ENCODE measurements at places on chromosomes 12 and 14.

GRCh38 chr12:40648519-40648918, 43.7 kb upstream of the CNTN1 start:
- no peak for DNase-seq

DNA sequence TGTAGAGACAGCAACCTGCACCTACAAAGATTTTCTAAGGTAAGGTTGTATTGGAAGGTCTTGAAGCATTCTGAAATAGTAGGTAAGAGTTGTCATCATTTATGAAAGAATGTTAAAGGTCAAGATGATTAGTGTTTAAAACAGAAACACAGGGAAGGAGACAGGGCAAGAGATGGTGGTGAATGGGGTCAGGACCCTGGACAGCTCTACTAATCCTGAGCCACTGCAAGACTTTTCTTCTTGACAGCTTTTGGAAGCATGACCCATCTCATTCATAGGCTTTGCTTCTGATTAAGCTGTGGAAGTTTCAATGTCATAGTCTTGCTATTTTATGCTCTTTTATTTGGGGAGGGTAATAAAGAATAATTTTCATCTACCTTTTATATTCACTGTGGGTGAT, 75.5 kb upstream of the CAND1 start:
- DNase-seq, result no peak

GRCh38 chr14:101176535-101177205, 273.1 kb upstream of the RTL1 start:
- no peak for DNase-seq

DNA sequence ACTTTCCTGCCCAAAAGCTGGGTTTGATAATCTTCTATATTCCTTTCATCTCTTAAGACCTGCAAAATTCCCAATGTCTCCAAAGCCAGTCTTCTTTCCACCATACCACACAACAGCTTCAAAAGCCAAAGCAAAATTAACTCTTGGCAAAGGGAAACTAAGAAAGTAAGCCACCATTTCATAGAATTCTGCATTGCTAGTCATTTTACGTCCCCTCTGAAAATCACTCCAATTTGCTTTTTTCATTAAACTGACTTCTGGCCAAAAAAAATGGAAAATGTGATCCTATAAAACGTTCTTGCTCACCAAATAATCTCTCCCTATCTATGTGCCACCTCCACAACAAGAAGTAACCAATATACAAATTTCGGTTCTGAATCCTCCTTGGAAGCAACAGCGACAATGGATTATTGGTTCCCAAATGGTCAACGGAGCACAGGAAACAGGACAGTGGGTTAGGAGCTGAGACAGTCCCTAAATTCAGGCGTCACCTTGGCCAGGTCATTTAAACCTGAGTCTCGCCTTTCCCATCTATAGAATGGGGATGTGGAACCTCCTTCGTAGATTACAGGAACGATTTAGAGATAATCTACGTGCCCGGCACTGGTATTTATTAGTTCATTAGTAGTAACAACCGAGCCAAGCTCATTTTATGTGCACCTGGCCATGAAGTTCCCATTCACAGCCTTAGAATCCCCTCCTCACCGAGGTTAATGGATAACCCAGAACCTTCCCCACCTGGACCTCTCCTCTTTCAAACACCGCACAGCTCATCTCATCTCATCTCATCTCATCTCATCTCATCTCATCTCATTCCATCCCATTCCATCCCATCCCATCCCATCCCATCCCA, 1.2 kb downstream of the NT5DC3 start:
- DNase-seq, result no peak

DNA sequence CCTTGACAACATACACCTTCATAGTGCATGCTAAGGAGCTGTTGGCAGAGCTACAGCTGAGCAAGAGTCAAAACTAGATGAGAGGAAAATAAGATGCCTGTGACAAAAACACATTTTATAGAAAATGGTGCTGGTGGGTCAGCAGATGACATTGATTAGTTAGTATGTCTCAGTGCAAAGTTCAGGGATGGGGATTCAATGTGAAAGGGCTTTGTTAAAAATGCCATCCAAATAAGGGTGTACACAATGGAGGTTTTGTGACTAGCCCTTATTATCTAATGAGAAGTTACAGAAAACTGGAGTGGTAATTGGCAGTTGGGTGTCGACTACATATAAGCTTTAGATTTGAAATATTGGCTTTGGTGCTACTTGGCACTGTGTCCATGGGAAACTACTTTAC, 169.0 kb downstream of the MON2 start:
- DNase-seq, result no peak

GRCh38 chr14:29868000-29868399, 59.6 kb downstream of the PRKD1 start:
- DNase-seq, result no peak

GRCh38 chr12:129532707-129533499, 370.9 kb downstream of the TMEM132D start:
- DNase-seq, result no peak

DNA sequence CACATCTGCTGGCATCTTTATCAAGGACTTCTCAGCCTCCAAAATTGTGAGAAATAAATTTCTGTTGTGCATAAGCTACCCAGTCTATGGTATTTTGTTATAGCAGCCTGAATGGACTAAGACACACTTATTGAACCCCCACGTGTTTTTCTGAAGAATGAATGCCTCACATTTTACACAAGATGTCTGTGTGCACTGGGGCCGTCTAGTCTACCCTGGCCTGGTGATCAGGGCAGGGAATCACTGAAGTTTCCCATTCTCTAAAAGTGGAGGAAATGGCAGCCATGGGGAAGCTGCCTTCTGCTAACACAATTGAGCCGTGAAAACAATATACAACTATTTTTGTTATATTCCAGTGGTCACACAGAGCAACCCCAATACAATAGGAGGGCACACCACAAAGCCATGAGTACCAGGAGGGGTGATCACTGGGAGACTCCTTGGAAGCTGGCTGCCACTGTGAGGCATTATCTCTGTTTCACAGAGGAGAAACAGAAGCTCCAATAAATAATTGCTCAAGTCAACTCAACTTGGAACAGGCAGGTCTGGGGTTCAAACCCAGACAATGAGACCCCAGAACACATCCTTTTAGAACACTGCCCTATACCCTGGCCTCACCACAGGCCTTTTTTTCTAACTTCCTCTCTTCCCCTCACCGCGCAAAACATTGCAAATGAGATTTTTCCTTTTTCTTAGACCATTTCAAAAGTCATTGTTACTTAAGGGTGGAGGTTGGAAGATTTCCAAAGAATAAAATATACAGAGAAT, 18.3 kb upstream of the LTA4H start:
- no peak for DNase-seq

- DNase-seq, result no peak
Measured at GRCh38 chr14:64209444-64210131, 84.6 kb downstream of the ESR2 start.

DNA sequence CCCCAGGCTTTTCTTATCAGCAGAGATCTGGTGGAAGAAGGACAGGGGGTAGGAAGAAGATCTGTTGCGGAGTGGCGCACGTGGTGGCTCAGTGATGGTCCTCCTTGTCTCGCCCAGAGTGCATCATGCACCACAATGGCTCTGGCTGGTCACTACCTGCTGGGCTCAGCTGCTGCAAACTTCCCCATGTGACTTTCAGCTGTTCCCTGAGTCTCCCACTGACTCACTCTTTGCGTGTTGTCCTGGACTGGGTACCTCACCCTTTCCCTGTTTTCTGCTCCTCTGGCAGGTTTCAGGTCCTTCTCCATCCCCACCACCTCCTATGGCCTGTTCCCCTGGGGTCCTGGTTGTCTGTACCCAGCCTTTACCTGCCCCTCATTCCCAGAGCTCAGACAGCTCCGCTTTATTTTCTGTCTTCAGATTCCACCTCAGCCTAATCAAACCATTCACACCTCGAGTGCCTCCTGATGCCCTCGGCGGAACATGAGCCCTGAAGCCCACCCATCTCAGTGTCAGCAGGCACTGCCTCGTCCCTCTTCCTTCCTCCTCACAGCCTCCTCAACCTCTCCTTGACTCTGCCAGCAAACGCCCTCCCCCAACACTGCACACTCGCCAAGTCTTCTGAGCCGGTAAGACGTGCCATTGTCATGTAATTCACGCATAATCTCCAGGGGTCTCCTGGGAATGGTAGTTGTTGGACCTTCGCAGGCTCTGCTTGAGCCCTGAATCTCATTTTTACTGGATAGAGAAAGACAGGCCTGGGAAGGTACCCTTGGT, 1.8 kb downstream of the C1R start:
- no peak for DNase-seq

GRCh38 chr12:58459191-58459590, 461.1 kb downstream of the LRIG3 start:
- DNase-seq, result no peak

- DNase-seq, result no peak
Measured at GRCh38 chr12:101763246-101763931, 24.1 kb upstream of the SYCP3 start.

- no peak for DNase-seq
Measured at GRCh38 chr12:5000658-5001385, 42.9 kb upstream of the KCNA5 start.

DNA sequence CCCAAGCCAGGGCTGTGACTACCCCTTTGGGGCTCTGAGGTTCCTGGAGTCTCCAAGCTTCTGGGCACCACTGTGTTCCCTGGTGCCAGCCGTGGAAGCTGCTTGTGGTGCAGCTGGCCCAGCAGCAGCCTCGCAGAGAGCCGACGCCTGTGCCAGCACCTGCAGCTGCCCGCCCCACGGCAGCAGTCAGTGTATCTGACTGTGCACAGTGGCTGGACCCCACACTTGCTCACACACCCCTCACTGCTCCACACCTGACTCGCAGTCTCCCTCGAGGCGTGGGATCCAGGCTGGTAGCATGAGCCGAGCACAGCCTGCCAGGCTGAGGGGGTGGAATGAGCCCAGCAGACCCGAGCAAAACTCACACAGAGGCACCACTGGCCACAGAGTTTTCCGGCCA, 325.2 kb downstream of the PCNX1 start:
- DNase-seq, result no peak

GRCh38 chr12:16555630-16556029, 50.3 kb downstream of the LMO3 start:
- DNase-seq, result no peak

- no peak for DNase-seq
Measured at GRCh38 chr12:50246197-50246865, 37.0 kb downstream of the LIMA1 start.

DNA sequence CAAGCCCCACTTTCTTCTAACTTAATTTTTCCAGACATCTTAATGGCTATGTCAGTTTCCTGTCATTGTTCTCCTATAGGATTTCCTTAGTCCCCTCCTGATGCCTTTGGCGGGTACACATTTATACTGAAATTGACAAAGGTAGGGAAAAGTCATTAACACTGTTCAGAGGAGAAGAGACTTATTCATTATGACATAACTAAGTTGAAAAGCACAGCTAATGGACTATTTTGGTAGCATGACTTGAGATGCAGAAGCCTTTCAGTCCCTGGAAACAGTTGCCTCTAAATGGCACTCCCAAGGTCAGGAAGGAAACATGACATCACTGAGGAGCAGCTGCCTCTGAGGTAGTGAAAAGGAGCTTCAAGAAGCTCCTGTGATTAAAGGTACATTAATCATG, 317.5 kb upstream of the KITLG start:
- no peak for DNase-seq

DNA sequence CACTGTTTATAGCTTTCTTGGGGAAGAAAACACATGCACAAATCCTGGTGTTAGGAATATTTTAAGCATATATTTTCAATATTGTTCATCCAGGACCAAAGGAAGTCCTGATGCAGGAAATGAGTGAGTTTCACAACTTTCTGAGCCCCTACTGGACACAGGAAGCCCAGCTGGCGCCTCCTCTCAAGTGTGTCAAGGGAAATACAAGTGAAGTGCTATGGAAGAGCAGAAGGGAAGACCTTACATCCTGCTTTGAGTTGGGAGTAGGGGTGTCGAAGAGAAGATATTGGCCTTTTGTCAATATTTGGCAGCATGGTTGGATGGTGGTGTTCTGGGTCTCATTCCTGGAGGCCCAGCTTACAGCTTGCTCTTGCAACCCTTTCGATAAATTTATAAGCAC, 66.1 kb upstream of the ZDHHC17 start:
- no peak for DNase-seq

DNA sequence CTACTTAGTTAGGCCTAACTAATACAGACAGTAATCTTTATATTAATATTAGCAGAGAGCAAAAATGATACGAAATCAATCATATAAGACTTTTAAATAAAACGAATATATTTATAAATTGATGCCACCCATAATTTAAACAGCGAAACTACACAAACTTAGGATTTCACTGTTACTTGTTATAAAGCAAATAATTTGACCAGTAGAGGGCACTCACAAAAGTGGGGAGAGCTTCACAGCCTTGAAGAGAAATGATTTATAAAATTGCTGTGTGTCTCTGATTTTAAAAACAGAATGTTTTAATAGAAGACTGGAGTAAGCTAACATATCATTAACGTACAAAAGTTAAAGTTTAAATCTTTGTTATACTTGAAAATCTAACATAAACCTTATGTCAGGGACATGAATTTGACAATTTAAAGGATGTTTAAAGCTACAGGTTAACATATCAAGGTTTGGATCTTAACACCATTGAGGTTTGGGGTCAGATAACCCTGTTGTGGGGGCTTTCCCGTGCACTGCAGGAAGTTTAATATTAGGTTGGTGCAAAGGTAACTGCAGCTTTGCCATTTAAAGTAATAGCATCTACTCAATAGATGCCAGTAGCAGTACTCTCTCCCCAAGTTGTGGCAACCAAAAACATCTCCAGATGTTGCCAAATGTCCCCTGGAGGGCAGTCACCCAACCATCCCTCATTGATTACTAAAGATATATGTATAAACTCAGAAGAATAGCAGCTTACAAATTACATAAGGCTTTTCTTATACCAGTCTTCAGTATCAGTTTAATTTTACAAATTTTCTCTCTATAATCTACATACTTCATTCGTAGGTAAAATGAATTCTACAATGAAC, 9.3 kb downstream of the KRAS start:
- no peak for DNase-seq

GRCh38 chr12:53324113-53324778, 2.8 kb upstream of the AAAS start:
- peak; percentile 42 for DNase-seq

DNA sequence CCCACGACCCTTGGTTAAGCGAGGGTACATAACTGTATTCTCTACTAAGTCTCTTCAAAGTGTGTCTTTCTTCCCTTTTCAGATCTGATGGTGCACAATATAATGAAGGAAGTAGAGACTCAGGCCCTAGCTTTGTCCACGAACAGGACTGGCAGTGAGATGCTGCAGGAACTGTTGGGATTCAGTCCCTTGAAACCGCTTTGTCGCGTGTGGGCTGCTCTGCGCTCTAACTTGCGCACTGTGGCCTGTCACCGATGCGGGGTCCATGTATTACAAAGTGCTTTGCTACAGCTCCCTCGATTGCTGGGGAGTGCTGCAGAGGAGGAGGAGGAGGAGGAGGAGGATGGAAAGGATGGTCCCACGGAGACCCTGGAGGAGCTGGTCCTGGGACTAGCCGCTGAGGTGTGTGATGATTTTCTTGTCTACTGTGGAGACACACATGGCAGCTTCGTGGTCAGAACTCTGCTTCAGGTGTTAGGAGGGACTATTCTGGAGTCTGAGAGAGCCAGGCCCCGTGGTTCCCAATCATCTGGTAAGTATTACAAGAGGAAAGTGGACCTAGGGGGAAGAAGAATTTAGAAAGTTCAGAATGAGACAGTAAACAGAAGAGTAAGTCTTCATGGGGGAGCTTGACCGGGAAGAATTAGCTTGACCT, 803 bp downstream of the NOP9 start:
- DNase-seq, result no peak

Measured in stimulated activated CD4-positive, alpha-beta T cell treated with anti-CD3 and anti-CD28 coated beads, Interleukin-1b, Interleukin-23, amount 100 ng/mL, for 24 hours (primary cell).